ENCODE measurements at places on chromosomes 1 and 21. TPM values are rescaled to one million over a fixed set of nuclear protein-coding genes. Genes with fewer than 3 reads are reported as not detected.

SMIM1 gene
- 205 TPM for total RNA-seq

GRCh38 chr1:28803051-28803450 is 8.9 kb upstream of the OPRD1 start:
- H3K4me3 ChIP-seq = no peak overlapping the region
- no peaks in the 10 kb centered on the region for H3K36me3 ChIP-seq
- H3K4me1 ChIP-seq = no peaks in the 10 kb centered on the region
- no peaks in the 10 kb centered on the region for H3K27me3 ChIP-seq

GRCh38 chr1:9019896-9020295 is 6.3 kb downstream of the SLC2A7 start:
- H3K36me3 ChIP-seq = no peaks in the 10 kb centered on the region
- no peak overlapping the region for H3K27ac ChIP-seq
- no peaks in the 10 kb centered on the region for H3K27me3 ChIP-seq
- no peak for DNase-seq
- H3K4me1 ChIP-seq = no peaks in the 10 kb centered on the region

DNA sequence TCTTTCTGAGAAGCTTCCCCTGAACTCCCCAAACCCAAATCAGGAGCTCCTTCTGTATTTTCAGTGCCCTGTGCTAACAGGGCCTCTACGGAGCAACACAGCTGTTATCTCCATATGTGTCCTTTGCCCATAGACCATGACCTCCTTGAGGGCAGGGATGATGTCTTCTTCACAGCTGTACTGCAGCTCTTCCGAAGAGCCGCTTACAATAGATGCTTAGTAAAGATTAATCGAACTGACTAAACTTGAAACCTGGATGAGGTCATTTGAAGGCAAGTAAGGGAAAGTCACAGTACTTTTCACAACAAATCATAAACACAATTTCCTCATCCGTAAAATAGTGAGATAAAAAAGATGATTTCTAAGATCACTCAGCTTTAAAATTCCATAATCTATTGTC is 4.4 kb upstream of the KCNN3 start:
- peaks cover 9% of the 10 kb centered on the region for H3K4me1 ChIP-seq
- no peak overlapping the region for H3K27ac ChIP-seq
- H3K27me3 ChIP-seq = no peaks in the 10 kb centered on the region
- DNase-seq = no peak
- no peak overlapping the region for H3K4me3 ChIP-seq
- no peaks in the 10 kb centered on the region for H3K36me3 ChIP-seq

GRCh38 chr21:21076491-21076890 is 78.3 kb downstream of the NCAM2 start:
- H3K4me3 ChIP-seq = no peak overlapping the region
- no peaks in the 10 kb centered on the region for H3K27me3 ChIP-seq
- DNase-seq = no peak
- H3K4me1 ChIP-seq = no peaks in the 10 kb centered on the region
- peak overlapping the region; percentile 33 for H3K27ac ChIP-seq
- no peaks in the 10 kb centered on the region for H3K36me3 ChIP-seq

- no peaks in the 10 kb centered on the region for H3K27me3 ChIP-seq
- H3K36me3 ChIP-seq = no peaks in the 10 kb centered on the region
- no peak for DNase-seq
- no peak overlapping the region for H3K4me3 ChIP-seq
These were observed 85.9 kb upstream of the DPH5 start for GRCh38 chr1:101111461-101111860.

GRCh38 chr1:63861052-63861691 is 87.4 kb downstream of the ROR1 start:
- no peak overlapping the region for H3K4me3 ChIP-seq
- no peak overlapping the region for H3K27ac ChIP-seq
- H3K27me3 ChIP-seq = no peaks in the 10 kb centered on the region
- peak; percentile 39 for DNase-seq

Data from testis (tissue), 5 donors.